ENCODE measurements at places on chromosomes 6 and 20.

DNA sequence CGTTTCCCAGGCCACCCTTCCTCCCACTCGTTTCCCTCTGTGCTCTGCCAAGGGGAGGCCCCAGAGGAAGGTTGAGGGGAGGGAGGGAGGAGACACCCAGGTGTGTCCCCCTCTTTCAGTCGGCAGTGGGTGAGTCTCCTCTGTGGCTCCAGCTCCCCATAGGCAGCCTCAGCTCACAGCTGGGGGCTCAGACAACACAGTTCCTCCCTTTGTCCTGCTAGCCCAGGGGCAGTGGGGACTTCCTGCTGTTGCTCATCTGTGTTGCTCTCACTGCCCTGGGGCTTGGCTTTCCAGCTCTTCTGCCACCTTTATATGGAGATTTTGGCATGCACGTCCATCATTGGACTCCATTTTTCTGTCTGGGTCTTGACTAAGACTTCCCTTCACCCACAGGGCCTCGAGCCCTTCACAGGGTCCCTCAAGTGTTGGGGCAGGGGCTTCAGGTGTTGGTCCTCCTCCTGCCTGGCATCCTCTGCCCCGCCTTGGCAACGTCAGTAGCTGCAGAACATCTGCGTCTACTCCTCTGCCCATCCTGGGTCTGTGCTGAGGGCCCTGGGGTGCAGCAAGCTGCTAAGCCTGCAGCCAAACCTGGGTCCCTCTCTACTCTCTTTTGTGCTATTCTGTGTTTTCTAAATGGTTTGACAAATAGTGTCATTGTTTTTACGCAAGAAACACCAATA is 190.6 kb upstream of the PMEPA1 start:
- no peak for DNase-seq

DNA sequence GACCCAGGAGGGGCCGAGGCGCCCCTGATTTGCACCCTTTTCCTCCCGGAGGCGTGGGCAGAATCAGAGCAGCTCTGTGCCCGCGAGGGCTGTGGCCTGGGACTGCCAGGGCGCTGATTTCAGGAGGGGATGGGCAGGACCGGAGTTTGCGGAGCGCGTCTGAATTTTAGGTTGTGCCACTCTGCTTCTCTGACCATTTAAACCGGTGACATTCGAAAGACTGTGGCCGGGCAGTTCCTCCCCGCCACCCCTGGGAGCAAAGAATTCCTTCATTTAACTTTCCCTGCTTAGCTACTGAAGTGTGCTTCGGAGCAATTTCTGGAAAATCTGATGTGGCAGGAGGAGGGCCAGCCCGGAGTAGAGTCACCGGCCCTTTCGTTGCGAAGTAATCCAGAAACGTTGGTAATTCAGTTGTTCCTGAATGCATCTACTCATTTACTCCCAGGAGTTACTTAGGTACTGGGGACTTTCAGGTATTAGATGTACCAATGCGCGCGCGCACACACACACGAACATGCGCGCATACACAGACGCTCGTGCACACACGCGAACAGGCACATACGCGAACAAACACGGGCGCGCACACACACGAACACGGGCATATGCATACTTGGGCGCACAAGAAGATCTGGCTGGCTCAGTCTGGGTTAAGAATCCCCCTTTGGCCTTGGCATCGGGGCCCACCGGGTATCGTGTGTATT is 568 bp downstream of the CCDC170 start:
- no peak for DNase-seq

GRCh38 chr20:63032861-63033793 is 26.4 kb upstream of the BHLHE23 start:
- DNase-seq, result no peak

DNA sequence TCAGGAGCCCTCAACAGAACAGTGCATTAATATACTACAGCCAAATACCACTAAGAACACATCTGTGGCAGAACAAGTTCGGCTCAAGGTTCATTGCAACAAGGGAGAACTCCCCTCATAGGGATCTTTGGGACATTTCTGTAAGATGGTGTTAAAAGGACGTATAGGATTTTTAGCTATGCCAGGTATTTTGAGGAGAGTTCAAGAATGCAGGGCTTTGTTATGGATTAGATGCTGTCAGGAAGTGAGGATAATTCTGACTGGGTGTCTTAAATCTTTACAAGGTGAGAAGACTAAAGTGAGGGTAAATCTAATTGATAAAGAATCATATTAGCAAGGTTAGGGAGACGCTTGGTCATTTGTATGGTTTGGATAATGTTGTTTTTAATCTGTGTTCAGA is 83.7 kb upstream of the AHI1 start:
- no peak for DNase-seq

DNA sequence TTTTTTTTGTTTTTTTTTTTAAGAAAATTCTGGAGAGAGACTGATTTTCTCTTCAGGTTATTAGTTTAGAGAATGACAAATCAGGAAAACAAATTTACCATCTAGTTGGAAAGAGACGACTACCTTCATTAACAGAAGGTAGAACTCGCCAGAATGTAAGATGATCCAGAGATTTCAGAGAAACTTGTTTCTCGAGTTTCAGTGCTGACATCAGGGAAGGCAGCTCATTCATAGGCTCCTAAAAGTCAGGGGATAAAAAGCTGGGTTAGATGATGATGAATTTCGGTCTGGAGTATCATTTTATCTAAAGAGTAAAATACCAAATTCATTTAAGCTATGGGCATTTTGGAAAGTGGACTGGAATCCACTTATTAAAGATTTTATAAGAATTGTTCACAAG is 27.9 kb downstream of the ZNF334 start:
- no peak for DNase-seq

- DNase-seq, result peak; percentile 46
Observed at GRCh38 chr20:32356622-32357374, 1.3 kb upstream of the ASXL1 start.

GRCh38 chr6:34065466-34066217 is 80.2 kb downstream of the GRM4 start:
- no peak for DNase-seq

GRCh38 chr6:163408352-163408991 is 6.0 kb upstream of the QKI start:
- no peak for DNase-seq

Data from HL-60 (cell line).